ENCODE measurements at places on chromosomes 2 and 18.

DNA sequence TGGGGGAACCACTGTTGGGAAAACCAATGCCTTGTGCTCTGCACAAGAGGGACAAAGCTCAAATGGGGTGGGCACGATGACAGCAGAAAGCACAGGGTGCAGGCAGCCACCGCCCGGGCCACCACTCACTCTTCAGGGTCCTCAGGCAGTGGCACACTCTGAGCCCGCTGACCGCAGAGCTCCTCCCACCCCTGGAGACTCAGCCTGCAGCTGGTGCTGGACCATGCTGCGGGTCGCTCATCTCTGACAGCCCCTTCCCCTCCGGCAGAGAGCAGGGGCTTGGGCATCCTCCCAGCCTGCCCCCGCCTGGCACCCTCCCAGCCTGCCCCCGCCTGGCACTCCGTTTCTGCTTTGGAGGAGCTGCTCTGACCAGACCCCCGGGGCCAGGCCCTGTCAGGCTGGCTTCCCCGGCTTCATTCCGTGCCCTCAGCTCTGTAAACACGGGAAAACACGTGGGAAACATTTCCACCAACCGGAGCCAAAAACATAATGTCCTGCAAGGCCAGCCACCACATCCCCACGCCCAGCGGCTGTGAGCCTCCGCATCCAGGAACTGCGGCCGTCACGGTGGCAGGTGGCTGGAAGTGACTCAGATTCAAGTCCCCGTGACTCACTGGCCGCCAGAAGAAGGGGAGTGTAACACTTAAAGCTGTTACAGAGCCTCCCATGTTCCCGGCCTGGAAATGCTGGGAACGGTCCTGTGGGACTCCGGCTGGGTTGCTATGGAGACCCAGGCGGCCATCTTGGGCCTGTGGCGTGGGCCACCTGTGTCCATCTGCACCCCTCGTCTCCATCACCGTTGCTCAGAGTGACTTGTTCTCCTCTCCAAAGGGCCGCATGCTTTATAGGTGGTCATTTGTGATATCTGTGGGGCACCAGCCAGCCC is 6.8 kb upstream of the SNED1 start:
- DNase-seq: no peak

GRCh38 chr2:9975328-9975727 is 23.8 kb downstream of the GRHL1 start:
- no peak for DNase-seq

GRCh38 chr2:170087413-170087793 is 90.5 kb upstream of the MYO3B start:
- DNase-seq: no peak

DNA sequence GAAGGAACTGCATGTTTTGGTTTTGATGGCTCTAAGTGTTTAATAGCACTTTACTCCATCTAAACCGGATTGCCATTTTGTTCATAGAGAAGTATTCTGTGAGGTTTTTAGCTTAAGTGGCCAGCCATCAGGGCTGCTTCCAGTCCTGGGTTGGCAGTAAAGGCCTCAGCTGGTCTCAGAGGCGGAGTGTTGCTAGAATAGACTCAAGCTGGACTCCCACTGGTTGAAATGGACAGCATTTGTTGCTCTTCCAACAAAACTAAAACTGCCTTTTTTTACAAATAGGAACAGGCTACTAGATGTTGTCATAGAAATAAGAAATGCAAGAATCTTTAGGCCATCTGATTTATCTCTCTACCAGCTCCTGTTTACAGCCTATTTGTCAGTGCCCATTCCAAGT is 126.4 kb downstream of the MAIP1 start:
- DNase-seq: no peak

GRCh38 chr2:56127463-56128152 is 56.2 kb upstream of the CCDC85A start:
- DNase-seq: no peak

- DNase-seq: no peak
These were observed 255.3 kb upstream of the ID2 start for GRCh38 chr2:8426550-8426949.

DNA sequence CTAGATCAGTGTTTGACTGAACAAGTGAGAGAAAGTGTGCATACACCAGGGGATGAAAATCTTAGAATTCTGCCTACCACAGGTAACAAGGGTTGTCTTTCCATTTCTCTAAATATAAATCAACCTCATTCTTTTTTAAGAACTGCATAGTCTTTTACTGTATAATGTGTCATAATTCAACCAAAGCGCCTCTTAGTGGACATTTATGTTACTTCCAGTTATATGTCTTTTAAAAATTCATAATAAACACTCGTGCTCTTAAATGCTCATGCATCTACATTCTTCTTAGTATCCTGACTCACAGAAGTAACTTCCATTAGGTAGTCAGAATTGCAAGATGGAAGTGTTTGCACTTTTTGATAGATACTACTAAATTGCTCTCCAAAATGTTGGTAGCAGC is 76.2 kb downstream of the CHRNA1 start:
- DNase-seq: no peak

DNA sequence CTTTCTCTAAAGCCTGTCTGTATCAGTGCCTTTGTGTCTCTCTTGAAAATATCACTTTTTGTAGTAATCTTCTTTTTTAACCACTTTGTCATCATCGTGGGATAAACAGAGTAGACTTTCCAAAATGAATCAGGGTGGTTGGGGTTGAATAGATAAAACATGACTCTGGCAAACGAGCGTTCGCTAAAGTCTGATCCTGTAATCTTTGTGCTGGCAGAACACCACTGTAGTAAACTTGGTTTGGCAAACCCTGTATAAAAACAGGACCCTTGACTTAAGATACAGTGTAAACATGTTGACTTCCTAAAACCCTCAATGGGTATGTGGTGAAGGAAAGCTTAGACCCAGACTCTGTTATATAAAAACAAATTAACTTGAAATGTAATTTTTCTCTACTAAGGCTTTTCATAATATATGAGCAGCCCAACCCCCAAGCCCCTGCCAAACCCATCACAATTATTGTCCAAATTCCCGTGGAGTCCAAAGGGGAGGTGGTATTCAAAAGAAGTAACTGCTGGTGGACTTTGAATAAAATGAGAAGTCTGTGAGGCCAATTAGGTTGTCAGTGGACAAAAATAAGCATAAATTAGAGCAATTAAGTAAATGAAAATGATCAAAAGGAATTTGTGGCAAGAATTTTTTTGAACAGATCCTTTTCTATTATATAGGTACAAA is 52.2 kb downstream of the COLEC12 start:
- DNase-seq: no peak

DNA sequence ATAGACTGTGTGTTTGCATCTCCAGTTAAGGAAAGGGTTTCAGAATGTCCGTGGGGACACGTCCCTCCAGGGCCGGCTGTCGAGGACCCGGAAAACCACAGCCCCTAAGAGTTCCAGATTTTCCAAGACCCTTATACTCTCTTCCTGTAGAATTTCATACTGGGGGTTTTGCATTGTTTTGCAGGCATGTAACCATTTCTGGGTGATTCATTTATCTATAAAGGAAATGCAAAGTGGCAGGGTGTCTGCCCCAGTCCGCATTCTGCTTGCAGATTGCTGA is 8.5 kb downstream of the SP9 start:
- DNase-seq: peak; percentile 34

- DNase-seq: no peak
These were observed 1527.3 kb upstream of the NXPH2 start for GRCh38 chr2:140307532-140307931.

DNA sequence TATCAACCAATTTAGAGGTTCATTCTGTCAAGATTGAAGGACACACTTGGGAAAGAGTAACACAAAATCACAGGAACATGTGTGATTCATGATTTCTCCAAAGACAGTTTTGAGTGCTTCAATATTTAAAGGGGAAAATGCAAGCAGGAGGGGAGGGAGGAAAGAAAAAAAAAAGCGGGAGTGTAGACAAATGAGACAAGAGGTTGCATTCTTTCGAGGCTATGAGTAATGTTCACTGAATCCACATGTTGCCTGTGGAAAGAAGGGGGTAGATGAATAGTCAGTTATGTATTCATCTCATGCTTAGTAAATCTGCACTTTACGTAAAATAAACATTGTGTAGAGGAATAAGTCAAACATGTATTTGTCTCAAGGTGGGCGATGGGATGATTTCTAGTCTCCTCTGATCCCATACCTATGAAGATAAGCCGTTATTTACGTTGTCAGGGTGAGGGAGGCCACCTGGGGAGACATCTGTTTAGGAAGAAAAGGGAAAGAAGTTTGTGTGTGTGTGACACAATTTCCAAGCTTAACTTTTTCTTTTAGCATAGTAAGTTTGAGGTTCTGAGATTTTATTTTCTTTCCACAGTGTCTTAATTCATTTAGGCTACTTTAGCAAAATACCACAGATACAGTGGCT is 211.0 kb upstream of the ZC3H15 start:
- no peak for DNase-seq

GRCh38 chr2:18522484-18523146 is 37.8 kb downstream of the RDH14 start:
- no peak for DNase-seq

DNA sequence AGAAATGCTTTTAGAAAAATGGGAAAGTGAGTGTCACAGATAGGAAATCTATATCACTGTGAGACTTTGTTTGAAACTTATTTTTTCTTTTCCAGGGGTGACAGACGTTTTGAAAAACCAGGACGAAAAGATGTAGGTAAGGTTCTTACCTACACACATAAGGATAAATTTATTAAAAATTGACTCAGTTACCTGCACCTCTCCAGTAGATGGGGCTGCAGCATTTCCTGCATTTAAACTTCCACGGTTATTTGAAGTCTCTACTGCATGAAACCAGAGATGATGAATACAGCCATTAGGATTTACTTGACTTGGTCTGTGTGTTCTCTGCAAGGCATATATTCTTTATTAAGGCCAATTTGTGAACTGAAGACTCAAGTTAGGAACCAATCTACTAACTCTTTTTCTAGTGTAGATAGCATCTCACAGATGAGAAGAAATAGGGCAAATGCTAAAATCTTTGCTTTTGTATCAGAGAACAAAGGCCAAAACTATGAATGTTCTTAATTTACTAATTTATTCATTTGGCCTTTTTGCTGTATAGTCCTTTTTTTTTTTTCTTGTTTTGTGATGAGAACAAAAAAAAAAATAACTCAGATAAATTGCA is 15.0 kb downstream of the KCNJ13 start:
- no peak for DNase-seq

DNA sequence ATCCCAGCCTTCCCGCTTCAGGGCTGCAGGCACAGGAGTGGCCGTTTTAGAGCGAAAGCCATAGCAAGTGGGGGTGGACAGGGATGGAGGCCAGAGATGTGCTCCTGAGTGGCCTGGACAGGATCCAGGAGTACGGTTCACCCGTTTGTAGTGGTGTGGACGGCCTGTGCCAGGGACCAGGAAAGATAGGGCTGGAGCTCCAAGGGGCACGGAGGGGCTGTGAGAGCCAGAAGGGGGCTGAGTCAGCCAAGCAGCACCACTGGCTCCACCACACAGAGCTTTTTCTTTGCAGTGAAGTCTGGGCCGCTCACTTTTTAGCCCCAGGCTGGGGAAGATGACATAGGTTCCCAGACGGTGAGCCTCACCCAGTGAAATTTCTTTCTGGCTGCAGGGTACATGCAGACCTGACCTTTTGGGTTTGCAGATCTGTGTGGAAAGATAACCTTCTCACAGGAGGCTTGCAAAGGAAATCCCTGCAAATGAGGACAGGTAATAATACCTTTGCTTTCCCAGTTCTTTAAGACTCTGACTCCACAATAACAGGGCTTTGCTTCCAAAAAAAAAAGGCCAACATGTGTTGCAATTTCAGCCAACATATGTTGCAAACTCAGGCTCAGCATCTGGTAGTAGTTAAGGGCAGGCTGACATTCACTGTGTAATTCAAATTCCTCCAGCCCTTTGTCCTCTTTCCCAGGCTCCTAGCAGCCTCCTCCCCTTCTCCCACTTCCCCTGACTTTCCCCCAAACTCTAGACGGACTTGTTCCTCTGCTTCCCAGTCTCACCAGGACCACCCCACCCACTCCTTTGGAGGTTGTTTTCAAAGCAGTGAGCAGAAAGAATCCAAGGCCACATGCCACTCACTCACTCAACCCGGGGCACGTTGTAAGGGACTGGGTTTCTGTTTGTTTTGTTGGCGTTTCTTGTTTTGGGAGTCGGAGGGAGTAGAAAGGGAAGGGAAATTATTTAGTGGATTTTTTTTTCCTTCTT is 20.3 kb upstream of the LAPTM4A start:
- DNase-seq: peak; percentile 93

- DNase-seq: no peak
These were observed 85.7 kb upstream of the ODC1 start for GRCh38 chr2:10533811-10534321.

DNA sequence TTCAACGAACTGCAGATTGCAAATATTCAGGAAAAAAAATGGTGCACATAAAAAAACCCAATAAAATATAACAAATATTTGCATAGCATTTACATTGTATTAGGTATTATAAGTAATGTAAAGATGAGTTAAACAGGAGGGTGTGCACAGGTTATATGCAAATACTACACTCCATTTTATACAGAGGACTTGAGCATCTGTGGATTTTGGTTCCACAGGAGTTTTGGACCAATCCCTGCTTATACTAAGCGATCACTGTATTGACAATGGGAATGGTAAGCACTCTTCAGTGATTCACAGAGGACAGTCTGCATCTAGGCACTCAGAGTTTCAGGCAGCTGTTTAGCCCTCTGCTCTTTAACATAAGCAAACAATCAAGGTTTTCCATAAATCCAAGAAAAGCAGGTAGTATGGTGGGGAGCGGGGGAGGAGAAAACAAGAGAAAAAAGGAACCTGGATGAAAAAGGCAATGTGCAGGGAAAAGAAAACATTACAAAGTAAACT is 206.0 kb upstream of the PARD3B start:
- no peak for DNase-seq

- DNase-seq: no peak
These were observed 256.2 kb downstream of the SATB2 start for GRCh38 chr2:199201539-199201938.

DNA sequence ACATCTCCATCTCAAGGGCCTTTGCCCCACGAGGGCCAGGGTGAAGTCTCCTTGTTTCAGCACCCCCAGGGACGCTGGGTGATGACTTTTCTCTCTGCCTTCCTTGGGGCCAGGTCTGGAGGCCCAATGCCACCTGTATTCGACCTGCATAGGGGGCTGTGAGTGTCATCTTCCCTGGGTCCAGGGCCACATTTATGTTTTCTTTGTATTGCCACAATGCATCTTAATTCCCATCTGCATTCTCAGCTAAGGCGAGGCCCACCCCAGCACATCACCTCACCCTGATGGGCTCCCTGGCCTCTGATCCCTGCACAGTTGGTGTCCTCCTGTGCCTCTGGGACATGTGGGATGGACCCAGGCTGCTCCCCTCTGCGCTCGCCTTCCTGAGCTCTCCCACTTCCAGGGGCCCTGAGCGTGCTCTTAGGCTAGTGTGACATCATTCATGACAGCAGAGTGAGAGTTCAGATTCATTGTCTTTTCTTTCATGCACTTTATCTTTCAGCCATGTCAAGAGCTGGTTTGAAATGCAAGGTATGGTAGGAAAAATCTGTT is 122.0 kb upstream of the COPS8 start:
- DNase-seq: no peak

- DNase-seq: peak; percentile 18
These were observed 309.0 kb downstream of the CMPK2 start for GRCh38 chr2:6556755-6557154.

GRCh38 chr18:48621815-48622555 is 83.2 kb downstream of the CTIF start:
- DNase-seq: no peak

GRCh38 chr2:6856548-6856920 is 9.2 kb downstream of the CMPK2 start:
- no peak for DNase-seq

GRCh38 chr2:3112131-3112530 is 265.5 kb downstream of the EIPR1 start:
- no peak for DNase-seq

All from ELF-1 (cell line).